ENCODE measurements at places on chromosomes 4 and X. TPM values are rescaled to one million over a fixed set of nuclear protein-coding genes. Genes with fewer than 3 reads are reported as not detected.

The PPEF2 gene
- 1.6 TPM for total RNA-seq

DNA sequence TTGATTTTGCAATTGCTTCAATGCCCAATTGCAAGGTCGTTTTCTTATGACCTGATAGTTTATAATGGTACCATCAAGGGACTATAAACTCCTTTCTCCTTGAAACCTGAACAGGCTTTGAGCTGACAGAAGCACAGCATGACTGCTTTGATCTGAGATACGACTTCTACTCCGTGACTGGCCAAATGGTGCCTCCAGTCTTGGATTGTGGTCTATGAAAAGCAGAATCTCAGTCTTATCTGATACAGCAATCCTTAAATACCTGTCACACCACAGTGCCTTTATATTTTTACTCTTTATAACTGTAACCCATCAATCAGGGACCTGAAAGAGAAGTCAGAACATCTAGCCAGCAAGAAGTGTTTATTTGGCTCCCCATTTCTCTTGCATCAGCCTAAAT is 93.1 kb downstream of the DOCK11 start:
- no peak for DNase-seq
- H3K27ac ChIP-seq, result no peak overlapping the region
- peaks cover 6% of the 10 kb centered on the region for H3K4me1 ChIP-seq
- peaks cover 4% of the 10 kb centered on the region for H3K36me3 ChIP-seq

DNA sequence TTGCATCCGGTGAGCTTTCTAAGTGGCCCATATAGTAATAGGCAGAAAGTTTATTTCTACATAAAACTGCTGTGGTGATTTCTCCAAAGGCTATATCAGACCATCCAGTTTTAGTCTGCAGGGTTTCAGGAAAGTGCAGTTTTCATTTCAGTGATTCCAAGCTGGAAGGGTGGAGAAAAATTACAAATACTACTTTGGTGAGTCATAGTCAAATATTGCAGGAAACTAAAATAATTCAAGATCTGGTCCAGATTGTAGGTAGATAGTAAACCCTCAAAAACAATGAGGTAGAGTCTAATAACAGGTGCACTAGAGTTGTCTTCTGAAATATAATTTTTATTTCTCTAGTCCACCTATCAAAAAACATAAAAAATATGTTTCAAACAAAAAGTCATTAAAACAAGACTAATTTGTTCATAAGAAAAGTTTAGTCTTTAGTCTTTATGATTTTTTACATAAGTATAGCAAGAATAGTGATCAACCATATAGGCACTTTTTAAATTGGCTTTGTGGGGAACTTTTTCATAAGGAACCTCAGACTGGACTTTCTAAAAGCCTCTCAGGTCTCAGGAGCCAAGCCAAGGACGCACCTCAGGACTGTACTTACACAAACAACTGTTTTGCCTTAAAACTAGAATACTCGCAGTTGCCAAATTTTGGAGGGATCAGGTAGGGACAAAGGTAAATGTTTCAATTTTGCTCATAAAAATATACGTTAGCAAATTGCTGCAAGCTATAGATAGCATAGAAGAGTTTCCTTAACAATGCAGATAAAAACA is 101.8 kb upstream of the TLR3 start:
- no peaks in the 10 kb centered on the region for H3K36me3 ChIP-seq
- no peaks in the 10 kb centered on the region for H3K4me1 ChIP-seq
- peaks cover 8% of the 10 kb centered on the region for H3K27me3 ChIP-seq
- DNase-seq, result no peak
- no peak overlapping the region for H3K27ac ChIP-seq
- H3K4me3 ChIP-seq, result no peak overlapping the region

- H3K27me3 ChIP-seq, result no peaks in the 10 kb centered on the region
- no peak overlapping the region for H3K27ac ChIP-seq
- peaks cover 1% of the 10 kb centered on the region for H3K4me1 ChIP-seq
- peaks cover 2% of the 10 kb centered on the region for H3K36me3 ChIP-seq
- no peak overlapping the region for H3K4me3 ChIP-seq
Measured at GRCh38 chr4:36043901-36044300, 200.4 kb downstream of the ARAP2 start.

- no peak for DNase-seq
- no peak overlapping the region for H3K27ac ChIP-seq
- peaks cover 85% of the 10 kb centered on the region for H3K36me3 ChIP-seq
- no peaks in the 10 kb centered on the region for H3K4me1 ChIP-seq
- no peak overlapping the region for H3K4me3 ChIP-seq
Measured at GRCh38 chrX:2220829-2221567, 279.8 kb downstream of the DHRSX start.

GRCh38 chr4:74793757-74794381 is 454 bp downstream of the BTC start:
- no peaks in the 10 kb centered on the region for H3K36me3 ChIP-seq
- H3K4me3 ChIP-seq, result no peak overlapping the region
- H3K27me3 ChIP-seq, result peaks cover 40% of the 10 kb centered on the region
- no peak overlapping the region for H3K27ac ChIP-seq

- DNase-seq, result no peak
- no peaks in the 10 kb centered on the region for H3K36me3 ChIP-seq
- H3K27me3 ChIP-seq, result no peaks in the 10 kb centered on the region
- no peak overlapping the region for H3K4me3 ChIP-seq
- H3K4me1 ChIP-seq, result peaks cover 8% of the 10 kb centered on the region
Measured at GRCh38 chr4:120070196-120070595, 3.5 kb upstream of the MAD2L1 start.

Measured in naive thymus-derived CD8-positive, alpha-beta T cell (primary cell).